ENCODE measurements at places on chromosomes 6 and 20.

GRCh38 chr20:2132461-2132901 lies 30.9 kb downstream of the STK35 start:
- DNase-seq = no peak

DNA sequence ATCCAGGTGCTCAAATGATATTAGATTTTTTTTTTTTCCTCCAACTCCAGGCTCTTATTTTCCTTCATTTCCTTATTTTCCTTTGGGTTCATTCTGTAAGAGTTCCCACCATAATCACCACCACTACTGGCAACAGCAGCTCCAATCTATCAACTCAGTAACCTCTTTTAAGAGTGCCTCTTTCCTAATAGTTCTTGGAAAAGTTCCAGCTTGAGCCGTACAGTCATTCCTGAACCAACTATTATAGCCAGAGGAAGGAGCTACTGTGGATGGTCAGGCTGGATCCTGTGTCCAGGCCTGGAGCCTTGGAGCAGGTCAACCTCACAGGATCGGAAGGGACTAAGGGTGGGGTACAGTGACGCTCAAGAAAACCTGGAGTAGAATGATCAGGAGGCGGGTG lies 4.2 kb upstream of the ANGPT4 start:
- DNase-seq = no peak

DNA sequence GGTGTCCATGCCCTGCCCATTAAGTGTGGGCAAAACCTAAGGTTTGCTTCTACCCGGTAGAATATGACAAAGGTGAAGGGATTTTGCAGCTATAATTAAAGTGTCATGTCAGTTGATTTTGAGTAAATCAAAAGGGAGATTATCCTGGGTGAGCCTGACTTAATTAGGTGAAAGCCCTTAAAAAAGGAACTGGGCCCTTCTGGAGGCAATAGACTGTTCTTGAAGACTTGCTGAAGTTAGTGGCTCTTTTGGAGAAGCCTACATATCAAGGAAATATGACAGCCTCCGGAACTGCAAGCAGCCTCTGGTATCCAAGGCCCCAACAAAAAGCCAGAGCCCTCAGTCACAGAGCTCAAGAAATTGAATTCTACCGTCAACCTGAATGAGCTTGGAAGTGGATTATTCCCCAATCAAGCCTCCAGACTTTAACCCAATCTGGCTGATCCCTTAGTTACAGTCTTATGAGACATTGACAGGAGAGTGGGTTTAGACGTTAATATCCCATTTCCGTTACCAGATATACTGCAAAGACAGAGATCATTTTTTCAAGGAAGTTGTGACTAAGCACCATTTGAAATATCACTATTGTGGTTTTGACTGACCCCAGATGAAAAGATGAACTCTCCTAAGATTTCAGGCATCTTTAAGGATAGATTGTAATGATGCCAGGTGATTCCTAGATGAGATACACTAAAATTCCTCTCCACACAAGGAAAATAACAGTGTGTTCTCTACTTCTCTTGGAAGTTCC lies 303.4 kb downstream of the PLCB1 start:
- no peak for DNase-seq

- no peak for DNase-seq
Observed at GRCh38 chr6:25266456-25267100, 12.6 kb upstream of the CARMIL1 start.

DNA sequence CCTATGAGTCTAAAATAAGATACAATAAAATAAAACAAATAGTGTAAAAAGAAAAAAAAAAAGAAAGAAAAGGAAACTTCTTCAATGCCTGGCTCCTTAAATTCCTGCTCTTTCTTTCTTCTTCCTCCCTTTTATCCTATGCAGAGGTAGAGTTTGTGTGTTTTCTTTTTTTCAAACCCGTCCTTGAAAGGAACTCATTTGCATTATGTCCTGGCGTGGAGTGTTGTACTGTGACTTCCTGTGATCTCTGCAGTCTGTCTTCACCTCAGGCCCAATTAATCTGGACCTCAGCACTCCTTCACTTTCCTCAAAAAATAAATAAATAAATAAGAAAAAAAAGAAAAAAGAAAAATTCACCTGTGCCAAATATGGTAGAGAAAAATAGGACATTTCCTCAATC lies 541.9 kb upstream of the SPTLC3 start:
- no peak for DNase-seq

Data from GM12892 (cell line).